ENCODE measurements at places on chromosomes 12 and 14. TPM values are rescaled to one million over a fixed set of nuclear protein-coding genes. Genes with fewer than 3 reads are reported as not detected.

The GNPTAB gene
- total RNA-seq, result 40.4 TPM

DNA sequence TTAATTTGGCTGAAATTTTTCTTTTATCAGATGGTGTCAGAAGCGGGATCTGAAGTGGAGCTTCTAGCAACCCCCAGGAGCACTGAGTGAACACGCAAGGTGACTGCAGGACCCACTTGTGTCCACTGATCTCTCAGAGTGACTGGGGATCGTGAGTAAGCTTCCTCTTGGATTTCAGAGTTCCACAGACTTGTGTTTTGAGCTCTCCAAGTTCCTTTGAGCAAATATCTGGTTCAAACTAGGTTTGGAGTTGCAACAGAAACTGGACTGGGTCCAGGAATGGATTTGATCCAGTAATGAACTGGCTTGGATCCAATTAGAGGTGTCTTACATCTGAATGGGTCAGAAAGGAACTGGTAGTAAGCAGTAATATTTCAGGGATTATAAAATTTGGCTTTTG is 24.7 kb upstream of the B4GALNT1 start:
- no peak for DNase-seq

DNA sequence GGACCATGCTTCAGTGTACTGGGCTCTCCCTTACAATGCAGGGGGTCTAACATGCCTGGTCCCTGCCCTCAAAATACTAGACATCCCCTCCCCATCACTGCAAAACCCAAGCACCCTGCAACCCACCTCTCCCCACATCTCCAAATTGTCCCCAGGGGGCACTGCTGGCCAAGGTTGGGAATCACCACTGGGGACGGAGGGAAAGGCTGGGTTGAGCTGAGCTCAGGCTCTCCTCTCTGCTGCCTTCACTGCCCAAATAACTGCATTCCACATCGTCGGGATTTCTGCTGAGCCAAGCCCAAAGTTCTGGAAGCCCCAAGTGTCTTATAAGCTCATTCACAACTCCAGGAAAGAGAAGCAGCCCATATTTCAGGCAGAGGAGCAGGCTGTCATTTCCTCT is 69.6 kb downstream of the NT5DC3 start:
- peak; percentile 71 for DNase-seq

DNA sequence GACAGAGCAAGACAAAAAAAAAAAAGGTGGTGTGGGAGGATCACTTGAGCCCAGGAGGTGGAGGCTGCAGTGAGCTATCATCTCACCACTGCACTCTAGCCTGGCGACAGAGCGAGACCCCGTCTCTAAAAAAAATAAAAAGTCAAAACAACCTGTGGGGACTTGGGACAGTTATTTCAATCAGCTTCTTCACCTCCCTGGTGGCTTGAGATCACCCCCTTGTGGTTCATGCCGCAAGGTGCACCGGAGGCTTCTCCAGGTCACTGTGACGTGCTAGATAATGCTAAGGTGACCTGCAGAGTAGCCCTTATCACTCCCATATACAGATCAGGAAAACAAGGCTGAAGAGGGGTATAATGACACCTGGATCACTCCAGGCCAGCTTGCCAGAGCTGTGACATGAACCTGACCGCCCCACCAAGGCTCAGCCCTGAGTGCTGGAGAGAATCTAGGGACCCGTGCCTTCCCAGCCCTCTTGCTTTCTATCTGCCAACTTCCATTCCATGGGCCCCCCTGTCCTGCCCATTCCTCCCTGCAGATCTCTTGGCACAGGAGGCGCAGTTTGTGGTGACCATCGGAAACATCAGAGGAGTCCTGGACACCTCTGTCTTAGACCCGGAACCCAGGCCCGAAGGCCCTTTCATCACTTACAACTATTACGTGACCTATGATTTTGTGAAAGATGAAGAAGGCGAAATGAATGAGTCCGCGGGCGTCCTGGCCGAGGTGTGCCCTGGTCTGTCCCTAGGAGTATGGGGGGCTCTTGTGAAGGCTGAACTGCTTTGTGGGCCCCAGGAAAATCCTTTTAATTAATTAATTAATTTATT is 8.1 kb downstream of the LRRC43 start:
- peak; percentile 67 for DNase-seq

GRCh38 chr12:108622421-108622820 is 11.3 kb downstream of the SELPLG start:
- DNase-seq, result no peak

DNA sequence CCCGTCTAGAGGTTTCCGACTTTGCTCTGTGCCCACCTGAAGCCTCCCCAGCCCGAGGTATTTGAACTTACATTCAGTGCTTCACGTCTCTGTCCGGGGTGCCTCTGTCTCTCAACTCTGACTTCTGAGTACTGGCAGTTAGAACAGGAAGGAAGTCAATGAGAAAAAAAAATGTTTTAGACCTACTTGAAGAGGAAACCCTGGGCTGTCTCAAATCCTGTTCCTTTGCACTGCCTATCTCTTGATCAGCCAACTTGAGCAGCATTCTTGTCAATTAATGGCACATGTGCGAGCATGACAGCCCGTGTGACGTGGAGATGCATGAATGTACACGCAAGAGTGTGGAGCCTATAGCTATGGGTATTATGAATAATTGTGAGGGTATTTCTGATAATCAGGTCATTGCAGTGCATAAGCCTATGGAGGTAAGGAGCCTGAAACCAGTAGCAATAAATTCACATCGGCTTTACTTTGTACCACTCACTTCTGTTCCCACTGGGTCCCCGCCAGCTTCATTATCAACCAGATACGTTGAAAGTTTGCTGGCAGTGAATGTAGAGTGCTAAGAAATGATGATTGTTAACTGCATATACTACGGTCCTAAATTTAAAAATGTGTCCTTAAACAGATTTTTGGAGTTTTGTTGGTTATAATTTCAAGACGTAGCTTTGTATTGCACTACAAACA is at the start of gene ARHGDIB:
Gene ARHGDIB (minus strand): TSS at position 136 of the 687 bp plus-strand sequence. CDS start 10,889 bp downstream, outside the sequence.
- DNase-seq, result peak; percentile 74

DNA sequence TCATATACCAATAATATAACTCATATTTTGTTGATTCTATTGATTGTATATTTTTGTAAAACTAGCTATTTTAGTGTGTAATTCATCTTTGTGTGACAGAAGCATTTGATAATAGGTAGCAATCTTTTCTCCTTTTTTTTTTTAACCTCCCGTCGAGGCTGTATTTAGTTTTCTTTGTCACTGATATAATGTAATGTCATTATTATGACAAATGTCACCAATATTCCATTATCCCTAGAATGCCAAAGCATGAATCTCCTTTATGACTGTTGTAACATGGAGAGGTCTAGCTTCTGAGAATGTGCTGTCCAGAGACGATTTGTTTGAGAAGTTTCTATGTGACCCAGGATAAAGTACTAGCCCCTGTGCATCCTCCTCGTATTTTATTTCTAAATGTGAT is 639.0 kb upstream of the ATXN7L3B start:
- DNase-seq, result no peak

DNA sequence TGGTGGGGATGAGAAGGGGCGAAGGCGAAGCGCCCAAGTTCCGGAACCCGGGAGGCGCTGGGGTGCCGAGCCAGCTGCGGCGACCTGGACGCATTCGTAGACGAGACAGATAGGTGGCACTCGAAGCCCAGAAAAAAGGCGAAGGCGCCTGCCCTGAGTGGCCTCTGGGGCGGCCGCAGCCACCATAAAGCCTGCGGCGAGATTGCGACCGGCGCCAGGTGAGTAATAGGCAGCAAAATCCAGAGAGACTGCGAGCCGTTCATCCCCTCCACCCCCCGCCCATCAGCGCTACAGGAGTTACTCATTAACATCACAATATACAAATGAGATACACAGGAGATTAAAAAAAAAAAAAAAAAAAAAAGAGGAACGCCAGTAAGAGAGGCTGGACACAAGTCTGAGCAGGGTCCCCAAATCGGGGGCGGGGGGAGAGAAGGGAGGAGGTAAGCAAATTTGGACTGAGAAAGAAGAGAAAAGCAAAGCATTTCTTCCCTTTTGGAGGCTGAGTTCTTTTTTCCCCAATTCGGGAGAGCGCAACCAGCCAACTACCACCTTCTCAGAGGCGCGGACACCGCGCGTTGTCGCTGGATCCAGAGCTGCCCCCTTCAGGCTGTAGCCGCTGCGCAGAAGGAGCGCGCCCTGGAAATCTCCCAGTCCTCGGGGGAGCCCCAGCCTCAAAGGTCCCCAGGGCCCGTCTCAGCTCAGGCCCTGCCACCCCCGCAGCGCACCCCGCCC is 15.7 kb downstream of the TBX3 start:
- DNase-seq, result no peak

DNA sequence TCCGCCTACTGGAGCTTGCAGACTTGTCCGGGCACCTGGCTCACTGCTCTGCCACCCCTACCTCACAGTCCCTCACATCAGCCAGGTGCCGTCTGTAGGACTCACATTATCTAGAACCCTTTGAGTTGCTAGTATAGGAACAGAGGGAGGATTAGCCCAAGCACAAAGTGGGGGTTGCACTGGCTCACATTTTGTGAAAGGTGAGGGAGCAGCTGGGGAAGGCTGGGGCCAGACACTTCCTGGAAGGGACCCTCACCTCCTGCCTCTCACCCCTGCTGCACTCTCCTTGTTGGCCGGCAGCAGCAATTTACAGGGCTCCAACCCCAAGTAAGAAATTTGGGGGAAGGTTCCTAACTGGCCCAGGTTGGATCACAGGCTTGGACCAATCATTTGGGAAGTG is 1031.6 kb downstream of the BCL11B start:
- no peak for DNase-seq
